Renal cortical epithelial cell (primary cell): ENCODE measurements at places on chromosomes 6 and 20.

- DNase-seq, result no peak
Measured at GRCh38 chr20:61449057-61449609, 197.1 kb downstream of the CDH4 start.

DNA sequence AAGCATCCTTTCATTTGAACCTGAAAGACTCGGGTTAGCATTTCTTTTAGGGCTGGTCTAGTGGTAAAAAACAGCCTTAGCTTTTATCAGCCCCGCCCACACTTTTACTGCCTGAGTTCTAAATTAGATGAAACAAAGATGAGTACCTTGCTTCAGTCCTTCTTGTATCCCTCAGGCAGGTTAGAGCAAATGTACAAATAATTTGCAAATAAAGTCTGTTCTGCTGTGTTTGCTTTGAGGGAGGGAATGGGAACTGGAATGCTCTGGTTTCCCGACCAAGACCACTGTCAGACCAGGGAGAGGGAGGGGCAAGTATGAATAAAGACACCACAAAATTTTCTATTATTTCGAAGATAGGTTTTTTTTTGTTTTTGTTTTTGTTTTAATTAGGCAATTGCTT, 85.5 kb upstream of the FLRT3 start:
- no peak for DNase-seq

- DNase-seq, result no peak
Measured at GRCh38 chr20:18609741-18610140, 21.9 kb downstream of the DTD1 start.

GRCh38 chr6:143276436-143276835, 174.1 kb downstream of the ADAT2 start:
- DNase-seq, result no peak

DNA sequence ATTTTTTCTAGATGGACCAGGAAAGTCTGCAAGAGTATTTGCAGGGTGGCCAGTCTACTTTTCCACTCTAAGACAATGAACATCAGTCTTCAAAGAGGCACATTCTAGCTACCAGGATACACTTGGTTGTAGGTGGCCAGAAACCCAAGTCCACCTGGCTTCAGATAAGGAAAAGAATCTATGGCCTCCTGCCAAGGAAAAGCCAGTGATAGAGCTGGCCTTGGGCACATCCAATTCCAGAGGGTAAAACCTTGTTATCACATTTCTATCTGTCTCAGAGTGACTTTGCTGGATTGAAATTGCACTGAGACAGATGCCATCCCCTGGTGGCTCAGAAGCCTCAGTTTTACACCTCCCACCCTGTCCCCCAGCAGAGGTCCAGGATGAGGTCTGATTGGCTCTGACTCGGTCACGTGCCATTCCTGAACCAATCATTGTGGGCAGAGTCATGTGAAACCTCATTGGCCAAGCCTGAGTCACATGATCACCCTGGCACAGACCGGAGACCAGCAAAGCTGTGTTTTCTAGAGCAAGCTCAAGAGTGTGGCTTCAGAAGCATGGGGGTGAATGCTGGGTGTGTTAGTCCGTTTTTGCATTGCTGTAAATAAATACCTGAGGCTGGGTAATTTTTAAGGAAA, 497.4 kb upstream of the SULF2 start:
- DNase-seq, result no peak

DNA sequence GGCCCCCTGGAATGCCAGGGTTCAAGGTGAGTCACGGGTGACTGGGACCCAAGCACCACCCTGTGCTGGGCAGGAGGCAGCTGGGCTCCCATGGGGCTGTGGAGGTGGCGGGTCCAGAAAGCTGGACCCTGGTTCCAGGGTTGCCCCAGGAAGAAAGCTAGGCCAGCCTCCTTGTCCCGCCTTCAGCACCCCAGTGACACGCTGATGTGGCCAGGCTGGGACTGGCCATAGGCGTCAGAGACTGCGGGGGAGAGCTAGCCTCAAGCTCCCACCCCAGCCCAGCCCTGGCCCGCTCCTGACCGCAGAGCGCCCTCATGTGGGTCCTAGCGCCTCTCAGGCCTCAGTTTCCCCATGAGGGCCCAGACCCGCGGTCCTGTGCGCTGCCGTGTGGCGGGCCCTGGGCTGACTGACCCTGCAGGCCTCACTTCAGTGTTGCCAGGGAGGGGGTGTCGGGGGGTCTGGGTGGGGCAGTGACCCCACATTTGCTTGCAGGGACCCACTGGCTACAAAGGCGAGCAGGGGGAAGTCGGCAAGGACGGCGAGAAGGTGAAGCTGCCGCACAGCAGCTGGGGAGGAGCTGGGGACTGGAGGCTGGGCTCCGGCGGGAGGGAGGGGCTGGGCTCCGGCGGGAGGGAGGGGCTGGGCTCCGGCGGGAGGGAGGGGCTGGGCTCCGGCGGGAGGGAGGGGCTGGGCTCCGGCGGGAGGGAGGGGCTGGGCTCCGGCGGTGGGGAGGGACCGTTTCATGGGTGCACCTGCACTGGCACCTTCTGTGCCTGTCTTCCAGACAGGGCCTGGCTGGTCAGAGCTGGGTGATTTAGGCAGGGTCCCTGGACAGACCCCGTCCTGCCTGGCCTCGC, 7.9 kb downstream of the COL9A3 start:
- DNase-seq, result no peak

- no peak for DNase-seq
Measured at GRCh38 chr6:159259441-159260125, 90.4 kb downstream of the FNDC1 start.

DNA sequence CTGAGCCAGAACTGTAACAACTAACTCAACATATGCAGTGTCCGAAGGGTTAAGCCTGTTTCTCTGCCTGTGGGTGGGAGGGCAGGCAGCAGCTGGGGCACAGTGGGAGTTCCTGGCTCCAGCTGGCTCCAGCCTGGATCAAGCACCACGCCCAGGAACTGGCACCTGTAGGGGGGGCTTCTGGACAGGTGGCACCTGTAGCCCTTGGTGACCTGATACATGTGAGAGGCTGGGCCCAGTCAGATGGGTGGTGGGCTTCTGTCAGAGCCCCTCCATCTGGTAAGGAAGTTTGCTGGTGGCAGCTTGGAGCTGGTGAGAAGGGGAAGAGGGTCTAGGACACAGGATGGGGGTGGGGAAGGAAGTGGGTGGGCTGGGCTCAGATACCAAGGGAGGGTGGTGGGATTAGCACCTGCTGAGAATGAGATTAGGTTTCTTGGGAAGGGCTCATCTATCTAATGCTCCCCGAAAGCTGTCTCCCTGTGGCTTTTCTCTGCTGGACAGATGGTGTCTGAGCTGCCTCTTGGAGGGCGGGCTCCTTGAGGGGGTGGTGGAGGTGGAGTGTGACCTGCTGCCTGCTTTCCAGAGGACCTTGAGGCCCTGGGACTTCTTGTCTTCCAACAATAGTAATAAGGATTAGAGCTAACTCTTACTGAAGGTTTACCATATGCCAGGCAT, 28.5 kb downstream of the BCL2L1 start:
- DNase-seq, result no peak

DNA sequence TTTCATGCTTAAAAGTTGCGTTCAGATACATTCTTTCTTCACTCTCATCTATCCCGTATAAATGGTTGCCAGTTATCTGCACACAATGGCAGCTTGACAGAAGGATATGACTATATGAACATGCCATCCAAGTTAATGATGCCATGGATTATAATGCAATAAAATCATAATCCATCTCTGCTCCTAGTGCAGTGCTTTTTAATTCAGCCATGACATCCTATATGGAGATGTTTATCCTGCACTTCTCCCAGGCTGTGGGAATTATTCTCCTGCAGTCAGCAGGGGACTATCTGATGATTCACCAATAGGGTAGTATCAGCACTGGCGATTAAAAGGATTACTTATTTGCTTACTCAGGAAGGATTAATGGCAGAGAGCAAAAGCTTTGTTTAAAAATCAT, 273.8 kb downstream of the SAMD5 start:
- peak; percentile 96 for DNase-seq
